ENCODE measurements at places on chromosomes 7 and 10.

GRCh38 chr7:46317256-46317655, 396.2 kb upstream of the IGFBP3 start:
- no peak for DNase-seq

GRCh38 chr7:80244206-80244916, 109.7 kb downstream of the GNAI1 start:
- no peak for DNase-seq

- no peak for DNase-seq
Observed at GRCh38 chr7:4151926-4152549, 530.1 kb upstream of the FOXK1 start.

- DNase-seq: no peak
Observed at GRCh38 chr7:45590679-45591057, 16.5 kb downstream of the ADCY1 start.

GRCh38 chr10:124126983-124127385, 33.6 kb upstream of the CHST15 start:
- no peak for DNase-seq

DNA sequence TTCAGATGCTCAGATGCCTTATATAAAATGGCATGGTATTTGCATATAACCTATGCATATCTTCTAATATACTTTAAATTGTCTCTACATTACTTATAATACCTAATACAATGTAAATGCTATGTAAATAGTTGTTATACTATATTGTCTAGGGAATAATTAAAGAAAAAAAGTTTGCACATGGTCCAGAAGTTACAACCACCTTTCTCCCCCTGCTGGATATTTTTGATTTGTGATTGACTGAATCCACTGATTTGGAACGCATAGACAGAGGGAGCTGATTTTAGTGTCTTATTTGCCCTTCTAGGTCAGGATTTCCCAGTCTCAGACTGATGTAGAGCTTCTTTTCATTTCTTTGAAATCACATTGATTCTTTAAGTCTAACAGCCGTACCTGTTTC, 31.8 kb downstream of the MDFIC start:
- no peak for DNase-seq

GRCh38 chr10:83820033-83820432, 319.3 kb upstream of the GHITM start:
- DNase-seq: no peak

- no peak for DNase-seq
Observed at GRCh38 chr7:73526896-73527821, 5.1 kb upstream of the BAZ1B start.

GRCh38 chr10:21458126-21458871, 67.2 kb downstream of the SKIDA1 start:
- no peak for DNase-seq

DNA sequence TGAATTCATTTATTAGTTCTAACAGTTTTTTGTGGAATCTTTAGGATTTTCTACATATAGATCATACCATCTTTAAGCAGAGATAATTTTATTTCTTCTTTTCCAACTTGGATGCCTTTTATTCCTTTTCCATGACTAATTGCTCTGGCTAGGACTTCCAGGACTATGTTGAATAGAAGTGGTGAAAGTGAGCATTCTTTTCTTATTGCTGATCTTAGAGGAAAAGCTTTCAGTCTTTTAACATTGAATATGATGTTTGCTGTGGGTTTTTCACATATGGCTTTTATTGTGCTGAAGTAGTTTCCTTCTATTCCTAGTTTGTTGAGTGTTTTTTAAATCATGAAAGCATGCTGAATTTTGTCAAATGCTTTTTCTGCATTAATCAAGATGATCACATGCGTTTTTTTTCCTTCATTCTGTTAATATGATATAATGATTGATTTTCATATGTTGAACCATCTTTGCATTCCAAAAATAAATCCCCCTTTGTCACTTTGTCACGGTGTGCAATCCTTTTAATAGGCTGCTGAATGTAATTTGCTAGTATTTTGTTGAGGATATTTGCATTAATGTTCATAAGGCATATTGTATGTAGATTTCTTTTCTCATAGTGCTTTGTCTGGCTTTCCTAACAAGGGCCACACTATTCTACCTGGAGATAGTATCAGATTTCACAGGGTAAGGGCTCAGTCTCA, 92.9 kb downstream of the ZNF467 start:
- DNase-seq: no peak

DNA sequence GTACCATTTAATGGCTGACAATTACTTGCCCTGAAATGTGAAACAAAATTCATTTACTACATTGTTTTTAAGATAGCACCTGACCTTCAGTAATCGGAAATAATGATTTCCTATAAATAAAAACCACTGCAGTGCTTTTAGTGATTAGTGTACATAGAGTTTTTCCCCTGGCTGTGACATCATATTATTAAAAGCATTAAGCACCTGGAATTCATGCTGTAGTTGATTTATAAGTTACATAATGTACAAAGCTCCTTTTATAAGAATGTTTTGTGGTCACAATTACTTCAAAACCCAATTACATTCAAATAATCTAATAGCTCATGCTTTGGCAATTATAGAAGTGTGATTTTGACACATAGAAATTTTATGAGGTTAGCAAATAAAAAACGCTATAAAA, 44.3 kb upstream of the EIF4H start:
- DNase-seq: no peak

GRCh38 chr10:49652421-49653272, 26.8 kb upstream of the C10orf53 start:
- DNase-seq: no peak

GRCh38 chr10:44042075-44042770, 342.7 kb downstream of the CXCL12 start:
- DNase-seq: no peak

DNA sequence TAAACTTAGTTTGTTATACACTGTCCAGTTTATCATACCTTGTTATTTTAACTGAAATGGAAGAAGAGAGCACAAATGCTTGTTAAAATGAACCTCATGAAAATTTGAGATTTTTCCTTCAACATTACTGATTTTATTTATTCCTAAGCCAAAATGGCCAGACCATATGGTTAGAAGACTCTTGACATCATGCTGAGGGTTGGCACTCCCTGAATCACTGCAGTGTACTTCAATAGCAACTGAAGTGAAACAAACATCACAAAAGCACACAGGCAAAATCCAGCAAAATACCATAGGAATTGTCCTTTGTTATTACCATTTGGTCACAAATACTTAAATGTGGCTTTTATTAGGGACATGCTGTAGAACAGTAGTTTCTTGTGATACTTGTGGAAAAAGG, 347.8 kb downstream of the NXPH1 start:
- DNase-seq: no peak

GRCh38 chr7:131529617-131530016, 26.8 kb downstream of the PODXL start:
- no peak for DNase-seq

DNA sequence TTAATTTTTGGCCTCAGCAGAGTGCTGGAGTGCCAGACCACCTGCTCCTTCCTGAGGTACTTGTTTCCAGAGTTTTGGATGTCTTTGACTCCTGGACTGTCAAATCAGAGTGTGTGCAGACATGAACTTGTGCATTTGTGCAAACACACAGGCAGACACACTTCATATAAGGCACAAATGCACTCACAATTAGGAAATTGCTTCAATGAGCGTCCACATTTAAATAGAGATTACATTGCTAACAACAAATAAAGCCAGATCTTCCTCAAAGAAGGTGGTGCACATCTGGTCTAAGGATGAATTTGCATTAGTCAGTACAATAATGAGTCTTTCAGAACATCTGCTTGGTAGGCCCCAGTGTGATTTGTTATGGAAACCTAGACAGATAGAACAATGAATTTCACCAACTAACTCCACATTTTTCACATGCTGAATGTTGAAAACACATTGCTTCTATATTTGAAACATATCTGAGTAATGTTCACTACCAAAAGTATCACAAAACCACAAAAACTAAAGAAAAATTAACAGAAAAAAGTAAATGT, 266.7 kb upstream of the INHBA start:
- no peak for DNase-seq

DNA sequence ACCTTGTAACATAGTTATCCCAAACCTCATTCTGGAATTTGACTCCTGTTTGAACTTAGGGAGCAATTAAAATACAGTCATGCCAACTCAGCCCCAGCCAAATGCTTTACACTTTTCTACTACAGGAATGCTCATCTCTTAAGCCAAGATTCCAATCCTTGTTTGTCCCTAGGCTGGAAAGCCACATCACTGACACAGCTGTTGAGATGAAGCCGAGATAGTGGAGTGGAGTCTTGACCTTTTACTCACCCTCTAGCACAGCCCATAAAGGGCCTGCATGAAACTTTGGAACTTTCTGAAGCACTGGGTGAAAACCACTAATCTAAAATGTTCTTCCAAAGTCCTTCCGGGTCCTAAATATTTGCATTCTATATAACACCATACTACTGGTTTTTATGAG, 247.3 kb downstream of the ETV1 start:
- DNase-seq: no peak

- no peak for DNase-seq
Observed at GRCh38 chr10:95097805-95098204, 28.5 kb upstream of the CYP2C8 start.

DNA sequence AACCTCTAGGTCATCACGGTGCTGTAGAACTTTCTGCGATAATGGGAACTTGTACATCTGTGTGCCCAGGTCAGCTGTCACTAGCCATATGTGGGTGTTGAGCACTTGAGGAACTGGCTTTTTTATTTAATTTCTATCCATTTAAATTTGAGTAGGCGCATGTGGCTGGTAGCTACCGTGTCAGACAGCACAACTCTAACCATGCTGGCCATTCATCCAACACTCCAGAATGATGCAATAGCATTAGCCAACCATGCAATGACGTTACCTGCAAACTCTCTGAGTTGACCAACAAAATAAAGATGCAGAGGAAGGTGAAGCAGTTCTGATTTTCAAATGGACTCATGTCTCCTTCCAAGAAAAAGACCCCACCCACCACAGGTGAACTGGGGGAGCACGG, 24.4 kb upstream of the CHST15 start:
- no peak for DNase-seq

DNA sequence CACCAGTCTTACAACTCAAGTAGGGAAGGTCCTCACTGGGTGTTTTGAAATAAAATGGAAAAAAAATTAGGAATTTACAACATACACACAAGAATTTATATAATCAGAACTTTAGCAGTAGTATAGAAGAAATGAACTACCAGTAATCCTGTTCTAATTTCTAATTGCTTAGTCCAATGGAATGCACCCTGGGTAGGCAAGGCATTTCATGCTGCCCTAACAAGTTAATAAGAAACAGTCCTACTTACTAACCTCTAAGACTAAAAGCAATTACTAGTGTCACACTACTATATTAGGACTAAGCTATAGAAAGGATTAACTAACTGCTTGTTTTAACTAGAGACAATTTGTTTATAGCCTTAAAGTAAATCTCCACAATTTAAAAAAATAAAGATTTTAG, 158.1 kb downstream of the BTAF1 start:
- no peak for DNase-seq

GRCh38 chr10:31028081-31028480, 3.6 kb downstream of the ZNF438 start:
- no peak for DNase-seq

DNA sequence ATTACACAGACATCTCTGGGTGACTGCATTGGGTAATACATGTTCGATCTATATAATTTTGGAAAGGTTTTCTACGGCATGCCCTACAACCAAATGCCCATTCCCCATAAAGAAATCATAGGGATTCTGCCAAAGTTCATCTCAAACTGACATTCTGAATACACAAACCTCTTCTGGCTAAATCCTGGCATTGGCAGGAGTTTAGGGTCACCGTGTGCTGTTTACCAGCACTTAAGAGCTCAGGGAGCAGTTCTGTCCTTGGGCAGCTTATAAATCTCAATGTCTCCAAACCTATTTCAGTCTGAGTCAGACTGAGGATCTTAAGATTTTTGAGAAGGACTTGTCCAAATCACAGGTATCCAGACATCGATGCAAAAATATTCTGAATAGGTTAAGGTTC, 809.6 kb upstream of the LRRN3 start:
- DNase-seq: no peak

DNA sequence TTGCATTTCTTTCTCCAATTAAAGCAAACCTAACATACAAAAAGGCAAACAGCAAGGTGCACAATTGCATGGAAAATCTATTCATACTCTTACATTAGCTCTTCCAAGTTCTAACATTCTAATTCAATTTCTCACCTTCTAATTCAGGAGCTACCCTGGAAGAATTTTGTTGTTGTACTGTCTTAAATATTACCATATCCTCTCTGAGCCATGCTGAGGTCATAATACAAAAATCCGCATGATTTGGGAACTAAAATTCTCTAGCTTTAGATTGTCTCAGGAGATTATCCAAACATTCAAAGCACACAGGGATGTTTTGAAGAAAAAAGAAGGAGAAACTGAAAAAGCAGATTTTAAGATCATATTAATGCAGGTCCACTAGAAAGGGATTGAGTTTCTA, 229.9 kb downstream of the KIAA1217 start:
- no peak for DNase-seq

DNA sequence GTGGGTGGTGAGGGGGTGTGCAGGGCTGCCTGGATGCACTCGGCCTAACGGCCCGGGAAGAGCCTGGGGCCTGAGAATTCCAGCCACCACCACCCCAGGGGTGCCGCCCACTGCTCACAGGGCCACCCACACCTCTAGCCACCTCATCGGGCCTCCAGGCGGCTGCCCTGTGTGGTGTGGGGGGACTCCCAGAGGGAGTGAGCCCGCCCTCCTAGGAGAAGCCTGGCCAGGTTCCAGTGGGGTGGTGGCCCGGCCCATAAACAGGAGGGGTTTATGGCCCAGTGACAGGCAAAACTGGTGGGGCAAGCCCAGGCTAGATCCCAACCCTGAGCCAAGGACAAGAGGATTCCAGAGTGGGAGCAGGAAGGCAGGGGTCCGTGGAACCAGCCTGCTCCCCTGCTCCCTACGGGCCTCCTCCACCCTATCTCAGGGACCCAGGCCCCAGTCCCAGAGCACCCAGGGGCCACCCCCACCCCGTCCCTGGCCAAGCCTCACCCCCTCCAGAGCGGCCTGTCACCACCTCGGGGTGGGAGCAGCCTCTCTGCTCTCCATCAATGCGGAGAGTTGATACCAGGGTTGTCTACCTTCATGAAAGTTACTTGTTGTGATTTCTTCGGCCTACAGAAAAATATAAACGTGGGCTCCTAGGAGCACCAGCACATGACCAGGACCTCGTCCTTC, 20.2 kb upstream of the PDGFA start:
- no peak for DNase-seq

DNA sequence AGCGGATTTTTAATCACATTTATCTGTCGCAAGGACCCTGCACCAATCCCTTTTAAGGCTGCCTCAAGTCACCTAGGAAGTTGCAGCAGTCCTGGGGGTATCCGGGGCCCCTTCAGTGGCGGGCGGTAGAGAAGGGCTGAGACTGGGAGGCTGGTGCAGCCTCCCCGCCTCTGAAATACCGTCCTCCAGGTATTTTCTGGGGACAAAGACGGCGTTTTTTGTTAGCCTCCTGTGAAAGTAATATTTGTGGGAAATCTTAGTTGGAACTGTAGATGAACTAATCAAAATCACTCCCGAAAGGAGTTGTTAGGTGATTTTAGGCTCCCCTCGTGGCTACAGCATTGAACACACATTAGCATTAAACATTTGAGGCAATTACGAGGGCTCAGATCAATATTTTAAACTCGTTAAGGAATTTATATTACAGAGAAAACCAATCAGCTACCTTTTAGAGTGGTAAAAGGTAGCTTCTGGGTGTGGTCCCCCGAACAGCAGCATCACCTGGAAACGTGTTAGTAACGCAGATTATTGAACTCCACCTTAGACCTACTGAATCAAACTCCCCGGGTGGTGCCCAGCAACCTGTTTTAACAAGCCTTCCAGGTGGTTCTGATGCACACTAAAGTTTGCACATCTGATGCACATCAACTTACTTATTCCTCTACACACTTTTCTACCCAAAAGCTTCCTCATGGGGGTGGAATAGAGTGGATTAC, 530 bp upstream of the ANXA7 start:
- DNase-seq: no peak
